Cerebellar cortex (tissue), 1 donor: ENCODE measurements at places on chromosomes 6 and 20.
A peak's percentile ranks its signal among the peaks of the same experiment; 100 is the strongest.

GRCh38 chr6:14759976-14760672 is 485.7 kb upstream of the JARID2 start:
- peak; percentile 5 for DNase-seq

- no peak for DNase-seq
These were observed 212.6 kb downstream of the KIF16B start for GRCh38 chr20:16360668-16361067.

- DNase-seq: no peak
These were observed 130.8 kb upstream of the TNFAIP3 start for GRCh38 chr6:137736048-137736818.

- DNase-seq: no peak
These were observed 209.0 kb upstream of the NT5E start for GRCh38 chr6:85240787-85241385.

DNA sequence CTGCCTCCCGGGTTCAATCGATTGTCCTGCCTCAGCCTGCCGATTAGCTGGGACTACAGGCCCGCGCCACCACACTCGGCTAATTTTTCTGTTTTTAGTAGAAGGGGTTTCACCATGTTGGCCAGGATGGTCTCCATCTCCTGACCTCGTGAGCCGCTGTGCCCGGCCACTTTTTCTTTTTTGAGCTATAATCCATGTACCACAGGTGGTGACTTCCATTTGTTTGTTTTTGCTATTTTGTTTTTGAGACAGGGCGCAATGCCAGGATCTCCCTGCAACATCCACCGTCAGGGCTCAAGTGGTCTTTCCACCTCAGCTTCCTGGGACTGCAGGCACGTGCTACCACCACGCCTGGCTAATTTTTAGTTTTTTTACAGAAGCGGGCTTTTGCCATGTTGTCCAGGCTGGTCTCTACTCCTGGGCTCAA is 8.5 kb downstream of the HSPA1B start:
- DNase-seq: no peak

- DNase-seq: peak; percentile 13
These were observed 26.8 kb upstream of the CLIC5 start for GRCh38 chr6:46042355-46042999.

GRCh38 chr20:44041001-44041400 is 126.3 kb downstream of the TOX2 start:
- DNase-seq: no peak

DNA sequence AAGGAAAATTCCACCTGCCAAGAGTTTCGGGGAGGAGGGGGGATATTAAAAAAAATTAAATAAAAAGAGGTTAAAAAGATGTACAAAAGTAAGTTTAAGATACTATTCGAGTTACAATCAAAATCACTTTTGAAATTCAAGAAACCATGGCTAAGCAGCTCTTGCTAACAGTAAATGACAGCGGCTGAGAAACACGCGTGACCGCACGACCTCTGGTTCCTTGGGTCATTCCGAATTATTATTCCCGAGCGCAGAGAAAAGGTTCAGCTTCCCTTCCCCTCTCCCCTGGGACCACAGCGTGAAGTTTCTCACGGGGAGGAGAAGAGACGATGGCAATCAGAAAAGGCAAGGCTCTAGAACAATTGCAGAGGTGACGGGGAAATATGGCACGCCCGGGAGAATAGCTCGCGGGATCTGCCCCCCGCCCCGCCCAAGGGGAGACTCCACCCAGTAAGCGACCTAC is 496 bp downstream of the TMEM242 start:
- DNase-seq: no peak

DNA sequence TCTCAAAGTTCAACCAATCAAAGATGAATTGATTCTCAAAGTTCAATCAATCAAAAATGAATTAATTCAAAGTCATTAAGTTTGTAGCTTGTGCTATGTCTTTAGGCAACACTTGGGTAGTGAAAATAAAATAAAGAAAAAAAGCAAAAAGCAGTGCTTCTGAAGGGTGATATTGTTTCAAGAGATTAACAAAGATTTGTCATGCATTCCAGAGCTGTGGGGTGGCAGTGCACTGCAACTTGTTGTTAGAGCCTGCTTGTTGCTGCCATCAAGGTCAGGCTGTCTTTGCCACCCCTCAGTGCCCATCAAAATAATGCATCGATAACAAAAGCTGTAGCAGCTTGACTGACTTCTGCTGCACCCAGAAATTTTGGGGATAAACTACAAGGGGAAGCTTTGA is 128.6 kb downstream of the RNF144B start:
- DNase-seq: no peak

DNA sequence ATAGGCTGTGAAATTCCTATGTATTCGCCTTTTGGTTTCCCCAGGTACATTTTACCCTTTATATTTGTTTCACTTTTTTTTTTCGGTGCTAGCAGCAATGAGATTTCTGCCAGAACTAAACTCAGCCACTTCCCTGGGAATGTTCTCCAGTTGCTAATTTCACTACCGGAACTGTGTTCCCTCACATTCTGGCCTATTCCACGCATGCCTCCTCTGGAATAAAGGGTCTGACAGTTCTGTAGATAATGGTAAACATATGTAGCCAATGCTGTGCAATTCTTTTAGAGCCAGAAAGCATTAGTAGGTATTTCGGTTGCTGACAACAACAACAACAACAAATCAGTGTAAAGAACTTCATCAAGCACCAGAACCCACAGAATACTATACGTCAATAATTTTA is 96.1 kb upstream of the TBX18 start:
- no peak for DNase-seq

DNA sequence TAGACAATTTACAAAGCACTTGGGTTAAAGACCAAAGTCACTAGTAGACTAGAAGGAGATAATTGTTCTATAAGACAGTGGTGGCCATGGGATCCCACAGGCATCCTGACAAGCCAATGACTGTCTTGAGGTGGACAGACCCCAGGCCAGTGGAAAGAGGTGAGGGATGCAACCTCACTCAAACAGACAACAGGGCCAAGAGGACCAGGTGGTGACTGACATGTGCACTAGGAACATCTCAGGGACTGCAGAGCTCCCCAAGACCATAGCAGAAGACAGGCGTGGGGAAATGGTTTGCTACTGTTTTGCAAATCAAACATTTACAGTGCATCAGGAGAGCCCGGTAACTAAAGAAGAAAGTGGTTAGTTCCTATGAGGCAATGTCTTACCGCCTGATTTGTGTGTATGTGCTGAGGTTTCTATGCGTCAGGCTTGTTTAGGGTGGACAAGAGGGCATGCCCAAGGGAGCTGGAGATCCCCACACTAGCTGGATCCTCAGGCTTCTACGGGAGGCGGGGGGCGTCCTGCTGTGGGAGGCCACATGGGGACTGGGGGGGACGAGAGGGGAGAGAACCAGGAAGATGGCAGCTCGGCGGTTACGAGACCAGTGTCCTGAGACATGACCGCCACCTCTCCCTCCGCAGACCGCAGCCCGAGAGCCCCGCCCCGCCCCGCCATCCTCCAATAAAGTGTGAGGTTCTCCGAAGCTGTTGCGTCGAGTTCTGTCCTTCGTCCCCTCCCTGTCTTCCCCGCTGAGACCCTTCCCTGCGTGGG is 623 bp upstream of the MRPS26 start:
- peak; percentile 89 for DNase-seq

GRCh38 chr6:10882657-10883171 is 873 bp upstream of the GCM2 start:
- DNase-seq: no peak
